ENCODE measurements at places on chromosomes 16 and 17.

DNA sequence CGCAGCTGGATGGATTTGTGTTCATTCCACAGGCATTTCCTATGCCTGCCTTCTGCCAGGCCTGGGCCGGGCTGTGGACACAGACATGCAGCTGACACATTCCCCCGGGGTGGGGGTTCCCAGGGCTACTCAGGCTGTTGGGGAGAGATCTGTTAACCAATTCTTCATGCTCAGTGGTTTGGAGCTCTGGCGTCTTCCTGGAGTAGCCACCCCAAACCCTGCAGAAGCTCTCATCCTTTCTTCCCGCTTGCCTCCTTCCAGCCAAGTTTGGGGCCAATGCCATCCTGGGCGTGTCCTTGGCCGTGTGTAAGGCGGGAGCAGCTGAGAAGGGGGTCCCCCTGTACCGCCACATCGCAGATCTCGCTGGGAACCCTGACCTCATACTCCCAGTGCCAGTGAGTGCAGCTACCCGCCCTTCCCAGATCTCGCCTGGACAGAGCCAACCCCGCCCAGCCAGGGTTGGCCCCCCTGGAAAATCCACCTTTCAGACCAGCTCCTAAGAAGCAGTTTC, 2.6 kb downstream of the ENO3 start:
- DNase-seq, result no peak

DNA sequence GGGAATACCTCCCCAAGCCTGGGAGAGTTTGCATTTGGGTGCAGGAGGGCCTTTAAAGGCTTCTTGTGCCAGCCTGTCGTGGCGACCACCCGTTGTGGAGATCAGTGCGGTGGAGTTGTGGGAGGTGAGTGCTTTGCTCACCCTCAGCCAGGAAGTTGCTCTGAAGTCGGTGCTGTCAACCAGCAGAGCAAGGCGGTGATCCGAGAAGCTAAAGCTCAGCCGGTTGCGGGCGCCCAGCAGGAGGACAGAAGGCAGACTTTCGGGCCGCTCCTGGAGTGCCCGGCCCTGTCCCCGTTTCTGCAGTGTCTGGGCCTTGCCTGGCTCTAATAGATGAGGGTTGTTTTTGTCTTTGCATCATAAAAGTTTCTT, 1.4 kb downstream of the UBE2I start:
- DNase-seq, result peak; percentile 26

GRCh38 chr17:42180411-42180921, 476 bp downstream of the KCNH4 start:
- no peak for DNase-seq

DNA sequence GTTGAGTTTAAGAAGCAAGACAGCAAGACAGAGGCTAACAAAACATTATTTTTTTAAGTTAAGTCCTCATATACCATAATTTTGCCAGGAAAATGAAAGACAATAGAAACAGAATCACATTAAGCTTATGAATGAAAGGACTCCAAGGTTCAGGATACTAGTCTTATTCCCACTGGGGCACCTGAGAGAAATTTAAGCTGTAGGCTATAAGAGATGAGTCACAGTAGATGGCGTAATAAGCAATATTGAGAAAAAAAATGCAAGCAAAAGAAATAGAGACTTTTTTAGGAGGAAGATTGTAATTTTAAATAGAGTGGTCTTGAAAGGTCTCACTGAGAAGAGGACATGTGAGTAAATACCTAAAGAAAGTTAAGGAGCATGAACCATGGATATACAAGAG, 57.1 kb upstream of the KIF2B start:
- peak; percentile 22 for DNase-seq

DNA sequence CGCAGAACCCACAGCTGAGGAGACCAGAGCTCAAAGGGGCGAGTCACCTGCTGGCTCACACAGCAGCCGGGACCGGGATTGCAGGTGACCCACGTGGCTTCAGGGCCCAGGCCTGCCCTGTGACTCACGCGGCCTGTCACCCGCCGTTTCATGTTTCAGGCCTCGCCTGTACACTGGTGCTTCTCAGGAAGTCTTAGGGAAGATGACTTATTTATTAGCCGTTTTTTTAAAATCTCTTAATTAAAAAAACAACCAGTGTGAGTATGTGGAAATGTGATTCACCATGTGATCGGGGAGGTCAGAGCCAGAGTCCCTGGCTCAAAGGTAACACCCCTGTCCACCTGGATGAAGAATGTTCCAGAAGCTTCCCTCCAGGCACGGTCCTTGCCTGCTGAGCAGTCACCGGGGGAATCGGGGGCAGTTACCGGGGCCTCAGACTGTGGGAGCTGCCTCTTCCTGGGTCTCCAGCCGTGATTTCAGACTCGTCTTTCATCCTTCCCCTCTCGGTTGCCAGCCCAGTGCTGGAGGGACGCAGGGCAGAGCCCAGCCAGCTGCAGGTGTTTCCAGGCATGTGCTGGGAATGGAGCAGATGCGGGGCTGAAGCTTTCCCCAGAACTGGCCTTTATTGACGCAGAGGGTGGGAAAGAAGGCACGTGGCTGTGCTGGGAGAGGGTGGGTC, 49.3 kb downstream of the CMIP start:
- DNase-seq, result peak; percentile 49

- DNase-seq, result no peak
Measured at GRCh38 chr17:49388290-49388640, 26.2 kb upstream of the ZNF652 start.

- no peak for DNase-seq
Measured at GRCh38 chr16:51938861-51939260, 608.1 kb downstream of the TOX3 start.

- DNase-seq, result no peak
Measured at GRCh38 chr16:2856061-2856670, 1.8 kb downstream of the PRSS22 start.

GRCh38 chr16:17377360-17378324, 93.1 kb downstream of the XYLT1 start:
- DNase-seq, result peak; percentile 66

GRCh38 chr16:75305364-75306098, 54.1 kb upstream of the BCAR1 start:
- DNase-seq, result peak; percentile 94

GRCh38 chr17:66789961-66790437, 44.9 kb upstream of the CACNG5 start:
- no peak for DNase-seq

- peak; percentile 89 for DNase-seq
Measured at GRCh38 chr16:30527635-30528178, 1.3 kb upstream of the ZNF768 start.

GRCh38 chr17:56866496-56866895, 32.5 kb downstream of the DGKE start:
- peak; percentile 40 for DNase-seq

DNA sequence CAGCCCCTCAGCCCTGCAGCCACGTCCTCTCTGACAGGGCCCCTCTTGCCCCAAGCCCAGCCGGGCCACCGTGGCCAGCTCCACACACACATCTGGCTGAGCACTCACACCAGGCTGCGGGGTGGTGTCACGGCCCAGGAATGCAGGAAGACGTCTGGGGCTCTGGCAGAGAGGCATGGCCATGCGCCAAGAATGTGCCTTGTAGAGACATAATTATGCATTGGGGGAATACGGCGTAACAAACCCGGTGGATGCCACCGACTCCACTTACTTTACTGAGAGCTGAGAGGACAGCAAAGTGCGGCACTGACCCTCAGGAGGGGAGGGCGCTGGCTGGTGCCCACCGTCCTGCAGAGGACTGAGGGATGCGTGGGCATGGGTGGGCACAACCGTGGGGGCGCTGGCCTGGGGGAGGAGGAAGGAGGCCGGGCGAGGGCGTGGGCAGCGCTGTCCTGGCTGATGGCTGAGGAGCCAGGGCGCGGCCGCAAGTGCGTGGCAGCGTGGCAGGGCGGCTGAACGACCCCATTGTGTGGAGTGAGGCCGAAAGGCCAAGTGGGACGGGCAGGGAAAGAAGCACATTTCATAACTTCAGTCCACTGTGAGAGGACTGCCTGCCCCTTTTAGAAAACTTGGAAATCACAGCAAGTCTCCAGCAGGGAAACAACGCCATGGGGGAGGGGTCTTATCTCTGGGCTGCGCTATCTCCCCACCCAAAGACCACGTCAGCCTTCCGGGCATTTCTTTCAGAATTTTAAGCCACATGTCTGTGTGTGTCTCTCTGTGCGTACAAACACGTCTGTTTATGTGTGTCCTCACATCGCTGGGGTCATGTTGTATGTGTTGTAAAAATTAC, 30.6 kb downstream of the METRNL start:
- no peak for DNase-seq

- no peak for DNase-seq
Measured at GRCh38 chr17:45876539-45876938, 17.8 kb upstream of the MAPT start.

- DNase-seq, result no peak
Measured at GRCh38 chr17:64547319-64547718, 40.5 kb downstream of the CEP95 start.

GRCh38 chr16:6153901-6154300, 1056.3 kb upstream of the EEF2KMT start:
- peak; percentile 35 for DNase-seq

All from NB4 (cell line).